ENCODE measurements at places on chromosomes 13 and 19.

DNA sequence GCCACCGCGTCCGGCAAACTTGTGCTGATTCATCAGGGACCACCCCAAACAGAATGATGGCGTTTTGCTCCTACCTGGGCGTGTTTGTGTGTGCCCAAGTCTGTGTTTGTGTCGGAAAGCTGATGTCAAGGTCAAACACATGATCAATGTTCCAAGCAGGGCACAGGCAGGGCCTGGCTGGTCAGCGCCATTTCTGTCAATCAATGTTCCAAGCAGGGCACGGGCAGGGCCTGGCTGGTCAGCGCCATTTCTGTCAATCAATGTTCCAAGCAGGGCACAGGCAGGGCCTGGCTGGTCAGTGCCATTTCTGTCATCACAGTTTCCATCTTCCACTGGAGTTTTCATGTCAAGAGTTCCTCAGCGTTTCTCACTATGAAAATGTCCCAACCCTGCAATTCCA, 14.9 kb upstream of the GRTP1 start:
- DNase-seq = no peak

GRCh38 chr19:58248886-58249285, 20.2 kb downstream of the ZNF544 start:
- no peak for DNase-seq

DNA sequence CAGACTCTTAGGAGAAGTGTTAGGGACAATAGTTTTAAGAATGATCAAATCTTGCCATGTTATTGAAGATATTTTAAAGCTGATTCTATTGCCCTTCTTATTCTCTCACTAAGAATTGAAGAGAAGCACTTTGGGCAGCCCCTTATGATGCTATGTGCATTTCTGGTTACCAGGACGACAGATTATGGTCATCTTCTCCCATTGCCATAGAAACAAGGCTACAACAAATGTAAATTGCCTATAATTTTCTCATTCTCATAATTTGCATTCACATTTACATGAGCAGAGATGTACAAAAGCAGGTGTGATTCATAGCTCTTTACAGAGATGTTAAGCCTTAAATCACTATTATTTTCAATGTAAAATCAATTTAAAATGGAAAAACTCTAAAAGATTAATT, 137.3 kb upstream of the PCDH9 start:
- DNase-seq = no peak

DNA sequence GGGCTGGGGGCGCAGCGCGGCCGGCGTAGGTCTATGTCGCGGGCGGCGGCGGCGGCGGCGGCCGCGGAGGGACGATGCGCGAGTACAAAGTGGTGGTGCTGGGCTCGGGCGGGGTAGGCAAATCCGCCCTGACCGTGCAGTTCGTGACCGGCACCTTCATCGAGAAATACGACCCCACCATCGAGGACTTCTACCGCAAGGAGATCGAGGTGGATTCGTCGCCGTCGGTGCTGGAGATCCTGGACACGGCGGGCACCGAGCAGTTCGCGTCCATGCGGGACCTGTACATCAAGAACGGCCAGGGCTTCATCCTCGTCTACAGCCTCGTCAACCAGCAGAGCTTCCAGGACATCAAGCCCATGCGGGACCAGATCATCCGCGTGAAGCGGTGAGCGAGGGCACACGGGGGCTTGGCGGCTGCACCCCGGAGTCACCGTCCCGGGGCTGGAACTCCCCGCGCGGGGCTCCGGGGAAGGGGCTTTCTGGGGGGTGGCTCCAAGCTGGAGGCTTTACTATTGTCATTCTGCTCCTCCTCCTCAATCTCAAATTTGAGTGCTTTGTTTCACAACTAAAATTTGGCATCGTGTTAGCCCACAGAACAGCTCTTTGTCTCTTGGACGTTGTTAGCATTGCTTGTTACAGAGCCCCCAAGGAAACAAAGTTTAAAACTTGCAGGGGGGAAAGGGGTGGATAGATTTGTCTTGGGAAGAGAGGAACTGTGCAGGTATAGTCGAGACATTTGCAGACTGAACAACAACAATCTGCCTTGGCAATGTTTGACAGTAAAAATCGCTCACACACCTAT, 630 bp downstream of the RAP2A start:
- peak; percentile 7 for DNase-seq

- no peak for DNase-seq
Measured at GRCh38 chr13:28581451-28581850, 77.5 kb upstream of the POMP start.

- DNase-seq = no peak
Measured at GRCh38 chr13:32829676-32830335, 186.4 kb upstream of the KL start.

GRCh38 chr19:17627921-17628320, 60.2 kb downstream of the UNC13A start:
- DNase-seq = no peak

DNA sequence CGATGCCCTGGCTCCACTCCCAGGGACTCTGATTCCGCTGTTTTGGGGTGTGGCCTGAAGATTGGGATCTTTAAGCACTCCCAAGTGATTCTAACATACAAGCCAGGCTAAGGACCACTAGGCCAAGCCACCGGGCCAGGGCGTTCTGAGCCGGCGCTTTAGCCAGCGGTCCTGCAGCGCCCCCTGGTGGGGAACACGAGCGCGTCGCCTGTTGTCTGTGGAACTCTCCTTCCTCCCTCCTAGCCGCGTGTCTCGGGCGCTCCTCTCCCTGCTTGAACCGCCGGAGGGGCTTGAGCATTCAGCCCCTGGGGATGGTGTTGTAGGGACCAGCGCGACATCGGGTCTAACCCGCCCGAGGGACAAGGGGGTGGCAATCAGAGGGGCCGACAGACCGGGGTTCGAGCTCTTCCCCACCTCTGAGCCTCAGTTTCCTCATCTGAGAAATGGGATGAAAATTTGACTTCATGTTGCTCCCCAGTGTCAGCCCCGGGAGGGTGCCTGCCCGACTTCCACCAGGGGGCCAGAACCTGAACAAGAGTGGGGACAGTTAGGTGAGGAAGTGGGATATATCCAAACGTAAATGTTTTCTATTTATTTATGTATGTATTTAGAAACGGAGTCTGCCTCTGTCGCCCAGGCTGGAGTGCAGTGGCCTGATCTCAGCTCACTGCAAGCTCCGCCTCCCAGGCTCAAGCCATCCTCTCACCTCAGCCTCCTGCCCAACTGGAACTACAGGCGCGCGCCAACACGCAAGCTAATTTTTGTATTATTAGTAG, 18.0 kb upstream of the PNMA8B start:
- peak; percentile 75 for DNase-seq

DNA sequence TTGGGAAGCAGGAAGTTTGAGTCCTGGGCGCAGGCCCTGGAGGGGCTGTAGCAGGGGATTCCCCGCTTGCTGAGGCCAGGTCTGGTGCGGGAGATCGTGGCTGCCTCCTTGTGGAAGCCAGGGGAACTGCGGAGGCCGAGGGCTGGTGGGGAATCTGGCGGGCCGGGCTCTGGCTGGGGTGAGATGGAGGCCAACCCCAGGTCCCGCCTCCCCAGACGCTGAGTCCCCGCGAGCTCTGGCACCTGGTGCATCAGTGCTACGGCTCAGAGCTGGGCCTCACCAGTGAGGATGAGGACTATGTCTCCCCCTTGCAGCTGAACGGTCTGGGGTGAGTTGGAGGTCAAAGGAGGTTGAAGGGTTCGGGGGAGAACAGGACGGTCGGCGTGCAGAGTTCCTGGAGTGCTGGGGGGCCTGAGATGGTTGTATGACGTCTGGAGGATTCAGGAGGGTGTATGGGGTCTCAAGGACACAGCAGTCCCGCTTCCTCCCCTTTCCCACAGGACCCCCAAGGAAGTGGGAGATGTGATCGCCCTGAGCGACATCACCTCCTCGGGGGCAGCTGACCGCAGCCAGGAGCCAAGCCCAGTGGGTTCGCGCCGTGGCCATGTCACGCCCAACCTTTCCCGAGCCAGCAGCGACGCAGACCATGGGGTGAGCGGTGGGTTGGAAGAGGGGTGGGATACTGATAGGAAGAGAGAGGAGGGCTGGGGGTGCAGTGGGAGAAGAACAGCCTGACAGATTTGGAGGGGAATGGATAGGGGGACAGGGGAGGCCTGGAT, 13.1 kb downstream of the GRAMD1A start:
- DNase-seq = peak; percentile 82

DNA sequence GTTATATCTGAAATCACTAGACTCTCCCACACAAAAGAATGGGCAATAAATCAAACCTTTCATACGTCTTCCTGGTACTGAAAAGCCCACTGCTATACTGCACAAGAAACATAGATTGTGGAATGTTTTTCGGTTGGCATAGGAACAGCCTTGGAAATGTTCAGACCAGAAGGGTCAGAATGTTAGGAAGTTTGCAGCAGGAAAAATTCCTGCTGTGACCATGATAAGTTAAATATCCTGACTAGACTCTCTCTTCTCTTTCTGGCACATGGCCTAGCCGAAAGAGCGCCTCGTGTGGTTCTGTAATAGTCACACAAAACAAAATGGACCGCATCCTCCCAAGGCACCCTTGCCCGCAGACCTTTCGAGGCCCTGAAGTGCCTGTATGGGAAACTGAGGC, 427.2 kb downstream of the COG6 start:
- no peak for DNase-seq

DNA sequence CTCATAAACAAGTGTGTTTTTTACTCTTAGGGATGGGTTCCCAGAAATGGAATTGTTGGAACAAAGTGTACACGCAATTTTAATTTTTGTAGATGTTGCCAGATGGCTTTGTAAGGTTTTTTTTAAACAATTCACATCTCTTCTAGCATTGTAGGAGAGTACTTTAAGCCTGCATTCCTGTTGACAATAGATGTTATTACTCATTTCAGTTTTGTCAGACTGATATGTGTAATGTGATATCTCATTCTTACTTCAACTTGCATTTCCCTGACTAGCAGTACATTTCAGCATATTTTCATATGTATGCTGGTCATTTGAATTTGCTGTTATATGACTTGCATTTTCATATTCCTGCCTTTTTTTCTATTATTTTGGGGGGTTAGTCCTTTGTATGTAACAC, 186.6 kb upstream of the SLITRK6 start:
- no peak for DNase-seq

GRCh38 chr13:36725936-36726335, 52.1 kb downstream of the SERTM1 start:
- DNase-seq = no peak

GRCh38 chr19:7550169-7550770, 14.8 kb downstream of the PNPLA6 start:
- DNase-seq = no peak

DNA sequence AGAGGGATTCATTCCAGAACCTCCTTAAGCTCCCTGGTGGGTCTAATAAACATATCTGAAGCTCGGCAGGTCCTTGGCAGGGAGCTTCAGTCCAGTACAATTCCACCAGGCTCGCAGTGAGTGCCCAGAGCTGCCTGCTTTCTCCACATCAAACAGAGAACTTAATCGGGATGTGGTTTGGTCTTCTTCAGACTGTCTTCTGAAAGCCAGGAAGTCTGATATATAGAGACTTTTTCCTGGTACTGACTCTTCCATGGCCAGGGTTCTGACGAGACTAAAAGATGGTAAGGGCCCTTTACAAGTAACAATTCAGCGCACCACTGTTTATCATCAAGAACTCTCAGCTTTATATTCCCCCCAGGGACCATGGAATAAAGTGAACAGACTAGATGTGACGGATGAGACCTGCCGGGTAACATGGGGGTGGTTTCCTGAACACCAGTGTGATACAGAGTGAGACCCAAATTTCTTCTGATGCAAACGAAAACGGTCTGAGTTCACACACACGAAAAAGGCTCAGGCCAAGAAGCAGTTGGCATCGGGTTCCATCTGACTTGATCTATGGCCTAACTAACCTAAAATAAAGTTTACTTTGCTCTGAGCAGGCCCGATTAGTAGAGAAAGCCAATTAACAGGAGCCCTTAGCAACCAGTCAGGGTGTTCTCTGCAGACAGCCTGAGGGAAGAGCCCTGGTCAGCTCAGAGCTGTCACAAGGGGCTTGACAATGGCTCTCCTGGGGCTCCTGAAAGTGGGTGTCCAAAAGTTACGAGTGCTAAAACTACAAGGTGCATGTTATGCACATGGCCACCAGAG, 29.0 kb downstream of the RANBP3 start:
- no peak for DNase-seq

DNA sequence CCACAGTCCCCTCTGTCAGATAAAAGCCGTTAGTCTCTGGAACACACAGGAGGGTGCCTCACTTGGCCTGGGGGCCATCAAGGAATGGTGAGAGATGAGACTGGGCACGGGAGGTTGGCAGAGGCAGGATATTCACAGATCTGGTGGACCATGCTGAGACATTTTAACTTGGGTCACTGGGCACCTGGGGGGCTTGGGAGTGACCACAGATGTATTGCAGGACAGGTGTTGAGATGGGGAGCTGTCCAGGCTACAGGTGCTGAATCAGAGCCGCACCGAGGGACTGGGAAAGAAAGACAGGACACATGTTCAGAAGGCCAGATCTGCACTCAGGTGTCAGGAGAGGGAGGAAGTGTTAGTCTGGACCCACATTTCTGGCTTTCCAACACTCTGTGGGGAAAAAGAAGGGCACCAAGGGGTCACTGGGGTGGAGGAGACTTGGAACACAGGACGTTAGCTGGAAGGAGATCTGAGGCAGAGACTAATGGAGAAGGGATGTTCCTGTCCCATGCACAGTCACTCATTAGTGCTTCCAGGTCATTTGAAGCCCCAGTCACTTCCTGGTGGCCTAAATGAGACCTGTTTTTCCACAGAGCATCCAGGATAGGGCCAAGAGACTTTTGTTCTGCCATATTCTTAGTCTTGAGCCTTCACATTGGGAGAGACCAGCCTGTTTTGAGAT, 56.1 kb downstream of the CHST8 start:
- no peak for DNase-seq

DNA sequence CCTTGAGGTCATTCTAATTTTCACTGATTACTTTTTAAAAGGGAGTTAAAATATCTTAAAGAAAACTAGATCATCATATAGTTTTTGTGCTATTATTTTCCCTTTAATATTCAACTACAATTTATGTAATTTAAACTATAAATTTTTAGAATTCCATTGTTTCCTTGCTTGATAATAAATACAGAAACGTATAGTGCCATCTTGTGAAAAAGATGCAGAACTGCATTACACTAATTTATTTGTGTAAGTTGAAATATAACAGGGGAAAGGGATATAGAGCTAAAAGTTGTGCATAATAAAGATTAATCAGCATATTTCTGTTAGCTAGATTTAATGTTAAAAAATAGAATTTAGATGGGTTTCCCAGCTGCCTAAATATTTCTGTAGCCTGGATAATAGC, 61.5 kb upstream of the TDRD3 start:
- DNase-seq = no peak

- no peak for DNase-seq
Measured at GRCh38 chr13:23789576-23790346, 99.4 kb downstream of the MIPEP start.

DNA sequence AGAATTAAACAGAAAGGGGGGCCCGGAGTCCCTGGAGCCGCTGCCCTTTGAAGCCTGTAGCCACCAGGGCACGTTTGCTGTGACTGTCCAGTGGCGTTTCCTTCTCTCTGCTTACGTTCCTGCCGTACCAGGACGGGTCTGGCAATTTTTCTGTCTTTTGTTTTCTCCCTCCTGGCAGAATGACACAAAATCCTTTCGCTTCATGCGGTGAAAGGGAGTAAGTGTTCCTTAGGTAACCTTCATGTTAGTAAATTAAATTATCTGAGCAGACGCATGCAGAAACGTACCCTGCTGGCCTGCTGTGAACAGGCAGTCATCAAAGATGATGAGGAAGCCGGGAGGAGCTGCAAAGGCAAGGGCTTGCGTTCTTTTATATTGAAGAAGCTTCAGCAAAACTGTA, 299.3 kb upstream of the ARGLU1 start:
- no peak for DNase-seq

GRCh38 chr19:33424181-33424580, 50.7 kb downstream of the CEBPG start:
- DNase-seq = no peak

GRCh38 chr19:2089001-2089711, 7.0 kb downstream of the MOB3A start:
- DNase-seq = no peak

GRCh38 chr19:35013820-35014754, 14.0 kb downstream of the GRAMD1A start:
- no peak for DNase-seq

Measured in stimulated activated CD4-positive, alpha-beta T cell treated with anti-CD3 and anti-CD28 coated beads, Interleukin-4, amount 100 ng/mL, for 48 hours (primary cell).